ENCODE measurements at places on chromosomes 7 and 10. TPM values are rescaled to one million over a fixed set of nuclear protein-coding genes. Genes with fewer than 3 reads are reported as not detected.
A peak's percentile ranks its signal among the peaks of the same experiment; 100 is the strongest.

DNA sequence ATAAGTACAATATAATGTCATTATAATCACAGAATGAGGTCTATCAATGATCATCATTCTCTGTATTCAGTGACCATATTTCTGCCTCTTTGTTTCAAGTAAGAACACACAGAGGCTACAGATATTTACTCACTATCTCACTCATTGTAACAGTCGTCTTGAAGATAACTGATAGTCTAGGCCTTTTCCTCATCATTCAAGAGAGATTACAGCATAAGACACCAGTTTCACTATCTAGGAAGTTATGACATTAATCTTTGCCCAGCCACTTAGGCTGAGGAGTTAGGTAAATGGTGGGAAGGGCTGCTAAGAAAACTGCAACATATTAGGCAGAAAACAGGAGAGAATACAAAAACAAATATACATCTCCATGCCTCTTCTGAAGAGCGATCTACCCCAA is 125.3 kb downstream of the CHCHD3 start:
- no peak for DNase-seq

DNA sequence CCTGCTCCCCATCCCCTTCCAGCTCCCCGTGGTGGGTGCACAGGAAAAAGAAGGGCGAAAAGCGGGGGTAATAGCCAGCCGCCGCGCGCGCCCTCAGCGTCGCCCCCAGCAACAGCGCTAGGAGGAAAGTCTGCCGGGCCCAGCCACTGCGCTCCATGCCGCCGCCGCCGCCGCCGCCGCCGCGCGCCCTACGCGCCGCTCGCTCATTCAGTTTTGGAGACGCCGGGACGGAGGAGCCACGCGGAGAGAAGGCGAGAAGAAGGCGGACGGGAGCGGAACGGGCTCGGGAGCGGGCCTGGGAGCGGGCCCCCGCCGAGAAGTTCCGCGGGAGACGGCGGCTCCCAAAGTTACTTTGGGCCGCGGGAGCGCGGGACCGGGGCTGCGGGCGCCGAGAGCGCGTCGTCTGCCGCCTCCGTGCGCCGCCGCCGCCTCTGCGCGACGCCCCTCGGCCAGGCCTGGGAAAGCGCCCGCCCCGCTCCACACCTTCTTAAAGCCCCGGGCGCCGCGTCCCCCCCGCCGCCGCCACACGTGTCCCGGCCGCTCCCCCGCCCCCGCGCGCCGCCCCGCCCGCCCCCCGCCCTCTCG is at the start of gene RELN:
Gene RELN (minus strand): TSS at position 459 of the 585 bp plus-strand sequence. CDS start 302 bp downstream, at position 157.
- DNase-seq = no peak

GRCh38 chr10:70981171-70981836 is 92.9 kb upstream of the PCBD1 start:
- DNase-seq = no peak

DNA sequence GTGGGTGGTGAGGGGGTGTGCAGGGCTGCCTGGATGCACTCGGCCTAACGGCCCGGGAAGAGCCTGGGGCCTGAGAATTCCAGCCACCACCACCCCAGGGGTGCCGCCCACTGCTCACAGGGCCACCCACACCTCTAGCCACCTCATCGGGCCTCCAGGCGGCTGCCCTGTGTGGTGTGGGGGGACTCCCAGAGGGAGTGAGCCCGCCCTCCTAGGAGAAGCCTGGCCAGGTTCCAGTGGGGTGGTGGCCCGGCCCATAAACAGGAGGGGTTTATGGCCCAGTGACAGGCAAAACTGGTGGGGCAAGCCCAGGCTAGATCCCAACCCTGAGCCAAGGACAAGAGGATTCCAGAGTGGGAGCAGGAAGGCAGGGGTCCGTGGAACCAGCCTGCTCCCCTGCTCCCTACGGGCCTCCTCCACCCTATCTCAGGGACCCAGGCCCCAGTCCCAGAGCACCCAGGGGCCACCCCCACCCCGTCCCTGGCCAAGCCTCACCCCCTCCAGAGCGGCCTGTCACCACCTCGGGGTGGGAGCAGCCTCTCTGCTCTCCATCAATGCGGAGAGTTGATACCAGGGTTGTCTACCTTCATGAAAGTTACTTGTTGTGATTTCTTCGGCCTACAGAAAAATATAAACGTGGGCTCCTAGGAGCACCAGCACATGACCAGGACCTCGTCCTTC is 20.2 kb upstream of the PDGFA start:
- peak; percentile 90 for DNase-seq

CPSF4 gene
- total RNA-seq = 97.4 TPM

DNA sequence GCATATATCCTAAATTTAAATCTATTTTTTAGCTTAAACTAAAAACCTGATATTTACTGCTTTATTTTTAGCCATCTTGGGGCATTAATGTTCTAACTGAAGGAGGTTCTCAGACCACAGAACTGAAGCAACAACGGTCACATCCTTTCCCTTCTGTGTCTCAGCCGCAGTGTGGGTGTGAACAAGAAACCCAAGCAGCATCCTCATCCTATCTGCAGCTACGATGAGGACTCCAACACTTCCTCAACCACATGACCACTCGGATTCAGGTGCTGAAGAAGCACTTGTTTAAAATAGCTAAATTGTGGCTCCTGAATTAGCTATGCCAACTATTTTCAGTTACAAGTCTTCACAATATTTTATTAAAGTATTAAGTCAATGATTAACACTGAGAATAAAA is 5.3 kb downstream of the ESYT2 start:
- no peak for DNase-seq

DNA sequence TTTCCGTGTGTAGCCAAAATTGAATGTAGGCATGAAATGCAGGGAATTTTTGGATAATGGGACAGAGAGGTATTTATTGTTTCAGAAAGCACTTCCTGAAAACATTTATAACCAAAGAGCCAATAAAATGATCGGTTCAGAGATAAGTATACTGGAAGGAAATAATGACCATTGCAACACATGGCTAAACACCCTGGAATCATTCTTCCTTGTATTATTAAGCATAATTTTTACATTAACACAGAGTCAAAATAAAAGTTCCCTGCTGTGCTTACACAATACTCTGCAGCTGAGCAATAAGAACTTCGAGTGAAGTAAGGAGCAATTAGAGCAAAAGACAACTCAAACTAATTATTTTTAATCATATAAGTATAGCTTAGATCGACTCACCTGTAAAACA is 648.3 kb downstream of the TNS3 start:
- no peak for DNase-seq

DNA sequence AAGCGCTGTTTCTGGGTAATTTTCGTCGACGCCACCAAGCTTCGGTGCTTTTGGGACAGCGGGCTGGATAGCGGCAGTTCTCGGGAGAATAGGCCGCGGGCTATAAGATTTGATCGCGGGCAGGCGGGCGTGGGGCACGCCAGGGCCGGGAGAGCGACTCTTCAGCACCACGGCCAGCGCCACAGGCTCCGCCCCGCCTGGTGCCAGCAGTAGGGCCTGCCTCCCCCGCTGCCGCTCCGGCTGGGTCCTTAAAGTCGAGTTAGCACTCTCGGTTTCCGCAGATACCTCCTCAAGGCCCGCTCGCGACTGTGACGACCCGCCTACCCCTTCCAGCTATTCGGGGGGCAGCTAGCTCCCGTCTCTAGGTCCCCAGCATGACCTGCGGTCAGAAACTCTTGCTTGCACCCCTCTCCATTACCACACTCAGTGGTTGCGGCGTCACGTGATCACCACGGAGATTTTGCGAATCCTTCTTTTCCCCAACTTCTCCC is 9.4 kb downstream of the NXPH1 start:
- DNase-seq = no peak

GRCh38 chr7:27709137-27710075 is 30.6 kb upstream of the TAX1BP1 start:
- no peak for DNase-seq

VAX1 gene
- not detected for total RNA-seq

AOC1 gene
- 3.1 TPM for total RNA-seq

- DNase-seq = no peak
Observed at GRCh38 chr7:74302745-74303221, 13.6 kb downstream of the CLIP2 start.

EZH2 gene
- 2.3 TPM for total RNA-seq

PRKG1 gene
- 9.0 TPM for total RNA-seq

DNA sequence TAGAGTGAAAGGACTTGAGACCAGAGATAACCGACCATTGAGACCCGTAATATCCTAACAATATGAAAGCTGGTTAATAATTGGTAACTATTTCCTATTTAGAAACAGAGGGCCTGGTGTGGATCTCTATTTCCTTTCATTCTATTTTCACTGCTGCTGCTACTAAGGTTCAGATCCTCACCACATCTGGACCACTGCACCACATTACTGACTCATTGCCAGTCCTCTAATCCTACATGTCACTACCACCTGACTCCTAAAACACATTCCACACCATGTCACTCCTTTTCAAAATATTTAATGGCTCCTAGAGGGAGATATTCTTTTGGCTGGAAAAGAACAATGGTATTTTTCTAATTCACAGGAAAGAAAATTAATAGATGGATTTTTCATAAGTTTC is 6.4 kb downstream of the USP54 start:
- DNase-seq = no peak

PHKG1 gene
- total RNA-seq = 0.82 TPM

CCDC146 gene
- 16.5 TPM for total RNA-seq

GIMAP5 gene
- total RNA-seq = 11.1 TPM

- no peak for DNase-seq
Observed at GRCh38 chr10:113609704-113610108, 54.1 kb downstream of the NRAP start.

TCAF2 gene
- 12.1 TPM for total RNA-seq

GRCh38 chr10:75170215-75170614 is 40.4 kb upstream of the VDAC2 start:
- DNase-seq = no peak

DNA sequence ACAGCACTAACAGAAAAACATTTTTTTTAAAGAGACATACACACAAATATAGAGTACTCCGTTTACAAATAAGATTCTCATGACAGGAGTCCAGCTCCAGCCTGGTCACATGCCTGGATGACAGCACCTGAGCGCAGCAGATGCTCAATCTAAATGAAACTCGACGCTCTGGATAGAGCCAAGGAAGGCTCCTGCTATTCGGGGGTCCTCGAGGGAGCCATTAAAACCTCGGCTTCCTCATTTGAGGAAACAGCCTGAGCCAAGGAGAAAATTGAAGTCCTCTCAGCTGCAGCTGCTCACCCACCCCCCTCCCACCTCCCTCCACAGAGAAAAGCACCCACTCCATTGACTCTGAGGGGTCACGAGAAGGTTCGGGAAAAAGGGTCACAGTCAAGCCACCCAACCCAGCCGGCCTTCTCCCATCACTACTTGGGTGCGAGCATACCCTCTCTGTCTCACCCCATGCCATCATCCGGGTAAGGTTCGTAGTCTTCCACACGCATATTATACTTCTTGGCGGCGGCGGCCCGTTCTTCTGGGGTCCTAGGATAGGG is 673 bp downstream of the NDUFB8 start:
- no peak for DNase-seq
